ENCODE measurements at places on chromosomes 7 and 10. TPM values are rescaled to one million over a fixed set of nuclear protein-coding genes. Genes with fewer than 3 reads are reported as not detected.

DMBT1 gene
- 0.03 TPM for polyA plus RNA-seq

GRCh38 chr10:95339863-95340262 lies 49.1 kb upstream of the PDLIM1 start:
- DNase-seq: no peak

DNA sequence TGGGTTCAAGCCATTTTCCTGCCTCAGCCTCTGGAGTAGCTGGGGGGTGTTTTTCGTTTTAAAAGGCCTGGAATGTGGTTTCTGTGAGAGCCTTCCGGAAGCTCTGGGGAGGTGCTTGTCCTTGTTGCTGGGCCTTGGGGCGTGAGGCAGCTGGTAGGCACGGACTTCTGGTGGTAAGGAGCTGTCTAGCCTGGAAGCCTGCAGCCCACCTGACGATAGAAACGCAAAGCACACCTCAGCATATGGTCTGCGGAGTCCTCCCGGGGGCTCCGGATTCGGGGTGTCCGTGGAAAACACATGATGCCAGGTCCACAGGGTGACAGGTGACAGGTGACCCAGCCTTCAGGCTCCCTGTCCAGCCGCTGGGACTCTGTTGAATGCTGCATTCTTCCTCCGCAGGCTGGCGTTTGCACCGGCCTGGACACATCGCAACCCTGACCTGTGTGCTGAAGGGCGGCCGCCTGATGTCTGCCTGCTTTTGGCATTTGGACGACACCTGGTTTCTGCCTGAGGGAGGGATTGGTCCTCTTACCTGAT lies 37.3 kb downstream of the INPP5A start:
- no peak for DNase-seq

- no peak for DNase-seq
These were observed 132.0 kb upstream of the FOXK1 start for GRCh38 chr7:4550117-4550516.

MMD2 gene
- polyA plus RNA-seq: not detected

- DNase-seq: no peak
These were observed 171.1 kb upstream of the FZD8 start for GRCh38 chr10:35813219-35813618.

ZNRF2 gene
- polyA plus RNA-seq: 9.4 TPM

GRCh38 chr10:13775786-13776775 lies 189.3 kb downstream of the PRPF18 start:
- DNase-seq: no peak

ARMC3 gene
- polyA plus RNA-seq: not detected

GRCh38 chr10:49270565-49270964 lies 28.4 kb upstream of the C10orf71 start:
- no peak for DNase-seq

GRCh38 chr7:50959991-50960390 lies 177.3 kb upstream of the GRB10 start:
- no peak for DNase-seq

GRCh38 chr10:121928528-121928884 lies 675 bp upstream of the ATE1 start:
- peak; percentile 26 for DNase-seq

DNA sequence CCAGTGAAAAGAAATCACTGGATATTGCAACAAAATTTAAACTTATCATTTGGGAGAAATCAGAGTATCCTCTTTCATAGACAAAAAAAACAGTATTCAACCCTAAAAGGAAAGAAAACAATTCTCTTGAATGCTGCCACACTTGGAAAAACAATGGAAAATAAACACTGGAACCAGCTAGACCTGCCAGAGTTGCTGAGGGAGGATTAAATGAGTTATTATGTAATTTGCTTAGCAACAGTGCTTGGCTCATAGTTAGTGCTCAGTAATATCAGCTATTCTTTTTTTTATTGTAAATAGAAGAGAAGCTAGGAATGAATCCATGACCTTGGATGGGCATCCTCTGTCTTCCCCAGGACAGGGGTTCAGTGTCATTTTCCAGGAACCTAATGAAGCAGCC lies 11.0 kb upstream of the ZNF273 start:
- no peak for DNase-seq

- DNase-seq: no peak
These were observed 66.4 kb upstream of the JAZF1 start for GRCh38 chr7:28246921-28247461.

GRCh38 chr10:85995791-85996190 lies 370.8 kb downstream of the GRID1 start:
- no peak for DNase-seq

DNA sequence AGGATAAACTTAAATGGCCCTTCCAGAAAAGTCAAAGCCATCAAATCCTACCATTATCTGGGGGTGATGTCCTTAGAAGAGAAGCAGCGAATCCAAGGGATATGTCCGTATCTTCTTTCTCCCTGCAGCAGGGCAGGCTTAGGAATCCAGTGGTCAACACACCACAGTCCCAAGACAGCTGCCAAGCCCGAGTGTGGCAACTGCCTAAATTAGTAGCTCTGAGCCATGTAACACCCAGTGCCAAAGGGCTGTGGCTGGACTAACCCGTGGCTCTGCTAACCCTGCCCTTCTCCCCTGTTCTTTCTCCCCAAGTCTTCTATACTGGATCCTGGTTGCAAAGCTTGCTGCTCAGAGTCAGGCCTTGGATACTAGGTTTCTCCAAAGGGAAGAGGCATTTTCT lies 74.8 kb downstream of the CDK1 start:
- peak; percentile 73 for DNase-seq

- DNase-seq: no peak
These were observed 27.9 kb upstream of the ZEB1 start for GRCh38 chr10:31291123-31291522.

DRGX gene
- polyA plus RNA-seq: not detected

DNA sequence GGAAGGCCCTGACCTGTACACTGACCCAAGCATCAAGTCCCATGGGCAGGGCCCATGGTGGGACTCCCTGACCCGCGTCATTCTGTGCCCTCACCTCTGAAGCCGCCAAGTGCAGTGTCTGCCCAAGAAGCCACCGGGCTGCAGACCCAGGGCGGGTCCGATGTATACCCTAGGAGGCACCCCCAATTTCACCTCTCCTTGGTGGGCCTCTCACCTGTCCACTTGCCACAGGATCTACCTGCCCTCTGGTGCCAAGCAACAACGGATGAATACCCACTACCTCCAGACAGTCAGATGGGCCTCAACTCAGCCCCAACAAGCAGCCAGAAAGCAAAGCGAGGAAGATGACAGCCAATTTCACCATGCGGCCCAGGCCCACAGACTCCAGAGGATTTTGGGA lies 92.6 kb downstream of the CTBP2 start:
- no peak for DNase-seq

TET1 gene
- polyA plus RNA-seq: 0.04 TPM

- no peak for DNase-seq
These were observed 29.9 kb upstream of the HNRNPH3 start for GRCh38 chr10:68301790-68302502.

GPR26 gene
- polyA plus RNA-seq: not detected

- no peak for DNase-seq
These were observed 243.1 kb downstream of the FGFR2 start for GRCh38 chr10:121355161-121355560.
